Upper lobe of left lung (tissue), 6 donors: ENCODE measurements at places on chromosomes 6 and 20. TPM values are rescaled to one million over a fixed set of nuclear protein-coding genes. Genes with fewer than 3 reads are reported as not detected.

GRCh38 chr6:158459726-158460125 is 100.2 kb upstream of the TMEM181 start:
- peaks cover 7% of the 10 kb centered on the region for H3K36me3 ChIP-seq
- H3K27ac ChIP-seq, result no peak overlapping the region
- no peaks in the 10 kb centered on the region for H3K27me3 ChIP-seq
- no peak overlapping the region for H3K4me3 ChIP-seq
- no peak for DNase-seq

- no peaks in the 10 kb centered on the region for H3K27me3 ChIP-seq
- H3K4me3 ChIP-seq, result no peak overlapping the region
- no peak overlapping the region for H3K27ac ChIP-seq
- no peak for DNase-seq
Measured at GRCh38 chr6:157050537-157051265, 272.6 kb downstream of the TMEM242 start.

DNA sequence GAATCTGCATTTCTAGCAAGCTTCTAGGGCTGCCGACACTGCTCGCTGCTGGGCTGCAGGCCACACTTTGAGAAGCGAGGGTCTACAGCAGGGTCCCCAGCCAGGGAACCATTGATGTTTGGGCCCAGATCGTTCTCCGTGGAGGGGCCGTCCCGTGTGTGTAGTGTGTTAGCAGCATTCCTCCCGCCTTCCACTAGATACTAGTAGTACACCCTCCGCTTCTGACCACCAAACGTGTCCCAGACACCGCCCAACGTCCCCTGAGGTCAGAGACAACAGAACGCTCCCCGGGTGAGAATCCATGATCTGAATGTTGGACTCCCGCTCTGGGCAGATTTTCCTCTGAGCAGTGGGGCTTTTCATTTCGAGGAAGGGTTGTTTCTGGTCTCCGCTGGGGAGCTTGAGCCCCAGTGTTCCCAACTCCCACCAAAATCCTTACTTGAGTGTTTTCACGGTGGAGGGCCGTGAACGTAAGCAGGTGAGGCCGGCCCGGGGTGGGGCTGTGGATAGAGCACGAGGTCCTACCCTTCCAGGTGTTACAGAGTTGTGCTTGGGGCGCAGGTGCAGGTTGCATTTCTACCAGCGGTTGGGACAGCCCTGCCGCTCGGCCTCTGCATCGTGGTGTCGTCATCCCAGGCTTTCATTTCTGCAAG is 124.6 kb downstream of the SYCP2 start:
- no peak overlapping the region for H3K4me3 ChIP-seq
- peak; percentile 19 for DNase-seq
- H3K4me1 ChIP-seq, result no peaks in the 10 kb centered on the region
- H3K27me3 ChIP-seq, result no peaks in the 10 kb centered on the region
- no peak overlapping the region for H3K27ac ChIP-seq

DNA sequence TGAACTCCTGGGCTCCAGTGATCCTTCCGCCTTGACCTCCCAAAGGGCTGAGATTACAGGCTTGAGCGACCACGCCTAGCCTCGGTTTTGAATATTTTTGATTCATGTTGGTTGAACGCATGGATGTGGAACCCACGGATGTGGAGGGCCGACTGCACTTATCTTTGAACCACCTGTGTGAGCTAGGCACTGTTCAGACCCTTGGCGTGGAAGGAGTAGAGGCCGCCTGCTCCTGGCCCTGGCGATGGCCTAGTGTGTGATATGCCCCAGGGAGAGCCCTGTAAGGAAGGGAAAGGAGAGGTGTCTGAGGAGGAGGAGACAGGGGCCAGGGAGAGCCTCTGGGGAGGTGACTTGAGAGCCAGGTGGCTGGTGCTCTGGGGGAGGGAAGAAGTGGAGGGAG is 64.3 kb downstream of the BCAS4 start:
- no peaks in the 10 kb centered on the region for H3K27me3 ChIP-seq
- H3K27ac ChIP-seq, result no peak overlapping the region
- no peaks in the 10 kb centered on the region for H3K36me3 ChIP-seq
- no peaks in the 10 kb centered on the region for H3K4me1 ChIP-seq

DNA sequence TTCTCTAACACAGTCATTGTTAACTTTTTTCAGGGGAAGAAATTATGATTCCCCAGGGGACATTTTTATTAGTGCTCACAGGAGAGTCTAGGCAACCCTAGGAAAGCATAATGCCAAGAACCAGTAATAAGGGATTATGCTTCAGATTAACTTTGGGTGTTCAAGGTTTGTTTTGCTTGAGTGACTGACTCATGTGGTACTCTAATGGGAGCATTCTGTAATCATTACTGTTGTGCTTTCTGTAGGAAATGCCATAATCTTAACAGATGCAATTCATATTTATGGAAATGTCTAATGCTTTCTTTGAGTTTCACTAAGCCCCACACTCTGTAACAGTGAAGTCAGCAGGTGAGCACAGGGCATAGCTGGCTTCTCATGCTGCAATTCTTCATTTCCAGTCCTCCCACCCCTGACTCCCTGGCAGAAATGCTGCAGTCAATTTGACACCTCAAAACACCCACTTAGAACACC is 263.4 kb upstream of the MAN1A1 start:
- H3K36me3 ChIP-seq, result no peaks in the 10 kb centered on the region
- no peak for DNase-seq
- no peak overlapping the region for H3K27ac ChIP-seq
- H3K27me3 ChIP-seq, result no peaks in the 10 kb centered on the region
- H3K4me1 ChIP-seq, result no peaks in the 10 kb centered on the region

- H3K36me3 ChIP-seq, result no peaks in the 10 kb centered on the region
- H3K27me3 ChIP-seq, result no peaks in the 10 kb centered on the region
- no peak overlapping the region for H3K4me3 ChIP-seq
- no peak overlapping the region for H3K27ac ChIP-seq
- H3K4me1 ChIP-seq, result no peaks in the 10 kb centered on the region
- no peak for DNase-seq
Measured at GRCh38 chr6:70113171-70113570, 189.7 kb downstream of the COL9A1 start.

- H3K27me3 ChIP-seq, result no peaks in the 10 kb centered on the region
- no peak overlapping the region for H3K27ac ChIP-seq
- H3K36me3 ChIP-seq, result no peaks in the 10 kb centered on the region
- no peak overlapping the region for H3K4me3 ChIP-seq
- H3K4me1 ChIP-seq, result no peaks in the 10 kb centered on the region
- no peak for DNase-seq
Measured at GRCh38 chr6:163661272-163661671, 246.8 kb downstream of the QKI start.

DNA sequence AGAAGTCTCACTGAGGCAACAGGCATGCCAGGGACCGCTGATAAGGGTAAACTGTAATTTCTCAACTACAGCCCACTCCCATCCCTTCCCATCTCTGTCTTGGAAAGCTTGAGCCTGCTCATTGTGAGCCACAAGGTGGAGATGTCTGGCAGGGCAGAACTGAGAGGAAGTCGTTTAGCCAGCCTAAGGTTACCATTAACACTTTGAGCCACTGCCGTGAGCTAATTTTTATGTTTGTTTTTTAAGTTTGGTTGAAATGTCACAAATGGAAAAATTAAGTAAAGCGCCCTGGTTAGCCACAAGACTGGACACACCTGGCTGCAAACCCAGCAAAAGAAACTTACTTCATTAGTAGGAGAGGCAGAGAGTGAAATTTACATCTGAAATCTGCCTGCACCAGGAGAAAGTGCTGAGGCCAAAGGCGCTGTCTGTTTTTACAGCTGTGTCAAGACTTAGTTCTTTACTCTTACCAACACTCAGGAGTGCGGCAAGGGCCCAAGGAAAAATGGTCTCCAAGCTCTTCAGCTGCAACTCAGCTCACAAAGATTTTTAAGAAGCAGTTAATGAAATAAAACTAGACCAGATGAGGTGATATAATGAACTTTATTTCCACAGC is 50.0 kb upstream of the FAM83C start:
- no peak overlapping the region for H3K27ac ChIP-seq
- H3K4me1 ChIP-seq, result no peaks in the 10 kb centered on the region
- no peak overlapping the region for H3K4me3 ChIP-seq
- no peak for DNase-seq
- H3K36me3 ChIP-seq, result peaks cover 6% of the 10 kb centered on the region

DNA sequence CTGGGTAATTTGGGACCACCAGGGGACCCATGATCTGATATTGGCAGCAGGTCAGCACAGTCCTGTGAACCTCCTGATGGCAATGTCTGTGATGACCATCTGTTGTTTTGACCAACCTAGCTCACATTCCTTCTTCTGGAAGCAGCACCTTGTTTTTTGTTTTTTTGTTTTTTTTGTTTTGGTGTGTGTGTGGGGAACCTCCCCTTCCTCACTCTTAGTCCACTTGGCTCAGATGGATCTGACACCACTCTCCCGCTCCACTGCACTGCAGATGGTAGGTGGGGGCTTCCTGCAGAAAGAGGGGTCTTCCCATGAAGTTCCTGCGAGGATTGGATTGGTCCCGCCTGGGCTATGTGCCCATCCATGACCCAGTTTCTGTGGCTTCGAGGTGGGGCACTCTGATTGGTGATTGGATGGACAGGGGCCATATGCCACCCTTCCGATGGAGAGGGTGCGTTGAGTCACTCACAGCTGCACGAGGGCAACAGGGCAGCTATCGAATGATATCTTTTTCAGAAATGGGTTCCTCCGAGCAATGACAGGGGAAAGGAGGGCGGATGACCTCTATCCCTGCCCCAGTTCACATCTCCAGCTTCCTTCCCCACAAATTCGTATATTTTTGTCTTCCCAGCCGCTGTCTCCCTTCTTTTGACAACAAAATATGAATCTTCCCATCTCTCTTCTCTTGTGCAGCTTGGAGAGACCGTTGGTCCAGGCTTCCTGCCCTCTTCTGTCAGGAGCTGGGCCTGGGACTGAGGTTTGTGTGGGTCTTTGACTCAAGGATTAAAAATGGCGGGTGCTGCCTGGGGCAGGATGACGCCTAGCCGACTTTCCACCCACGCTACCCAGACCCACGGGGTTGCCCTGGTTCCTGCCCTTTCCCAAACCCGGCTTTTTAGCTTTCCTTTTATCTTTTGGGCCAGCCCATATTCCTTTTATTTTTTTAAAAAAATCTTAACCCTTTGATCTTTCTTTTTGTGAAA is 132.1 kb upstream of the KCNG1 start:
- H3K36me3 ChIP-seq, result no peaks in the 10 kb centered on the region
- H3K27me3 ChIP-seq, result no peaks in the 10 kb centered on the region
- DNase-seq, result no peak
- H3K4me3 ChIP-seq, result no peak overlapping the region
- H3K27ac ChIP-seq, result no peak overlapping the region
- no peaks in the 10 kb centered on the region for H3K4me1 ChIP-seq

The VSTM2L gene
- total RNA-seq, result 1.0 TPM

The WFDC2 gene
- 129 TPM for total RNA-seq
